ENCODE measurements at places on chromosomes 16 and 17.
A peak's percentile ranks its signal among the peaks of the same experiment; 100 is the strongest.

DNA sequence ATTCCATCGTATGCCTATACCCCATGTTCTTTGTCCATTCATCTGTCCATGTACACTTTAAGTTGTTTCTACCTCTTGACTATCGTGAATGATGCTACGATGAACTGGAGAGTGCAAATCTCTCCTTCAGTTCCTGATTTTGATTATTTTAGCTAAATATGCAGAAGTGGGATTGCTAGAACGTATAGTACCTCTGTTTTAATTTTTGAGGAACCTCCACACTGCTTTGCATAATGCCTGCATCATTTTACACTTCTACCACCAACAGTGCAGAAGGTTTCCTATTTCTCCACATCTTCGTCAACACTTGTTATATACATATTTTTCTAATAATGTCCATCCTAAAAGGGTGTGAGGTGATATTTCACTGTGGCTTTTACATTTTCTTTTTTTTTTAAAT lies 43.9 kb downstream of the SDR42E1 start:
- no peaks in the 10 kb centered on the region for H3K36me3 ChIP-seq
- DNase-seq: no peak
- H3K27me3 ChIP-seq: no peaks in the 10 kb centered on the region
- H3K27ac ChIP-seq: no peak overlapping the region

GRCh38 chr17:31722251-31723056 lies 136.6 kb downstream of the COPRS start:
- no peak overlapping the region for H3K4me3 ChIP-seq
- peaks cover 4% of the 10 kb centered on the region for H3K4me1 ChIP-seq
- no peaks in the 10 kb centered on the region for H3K36me3 ChIP-seq

DNA sequence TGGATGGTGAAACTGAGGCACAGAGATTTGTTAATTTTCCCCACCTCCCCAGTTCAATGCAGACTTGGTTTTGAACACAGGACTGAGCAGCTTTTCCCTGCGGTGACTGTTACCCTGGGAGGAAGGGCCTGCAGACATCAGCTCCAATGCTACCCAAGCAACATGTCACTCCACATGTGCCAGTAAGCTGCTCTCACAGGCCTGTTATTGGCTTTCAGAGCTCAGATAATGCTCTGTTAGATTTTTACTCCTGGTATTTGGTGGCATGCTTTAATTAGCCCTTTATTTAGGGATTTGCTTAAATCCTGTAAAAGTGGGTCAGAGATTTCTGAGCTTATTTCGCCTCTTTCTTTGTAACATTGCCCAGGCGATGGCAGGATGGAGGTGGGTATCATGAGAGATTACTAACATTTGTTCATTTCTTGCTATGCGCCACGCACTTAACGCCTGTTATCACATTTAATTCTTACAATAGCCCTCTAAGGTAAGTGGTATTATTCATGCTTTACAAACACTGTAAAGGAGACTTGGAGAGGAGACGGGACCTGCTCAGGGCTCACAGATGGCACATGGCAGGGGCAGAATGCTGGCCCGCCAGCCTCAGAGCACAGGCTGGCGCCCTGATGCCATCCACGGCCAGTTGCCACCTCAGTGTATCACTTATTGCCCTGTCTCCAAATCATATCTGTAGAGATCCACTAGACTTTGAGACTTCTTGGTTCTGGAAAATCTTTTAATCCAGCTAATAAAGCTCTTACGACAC lies 84.0 kb upstream of the CACNG5 start:
- no peaks in the 10 kb centered on the region for H3K27me3 ChIP-seq
- no peak for DNase-seq
- no peak overlapping the region for H3K4me3 ChIP-seq
- no peak overlapping the region for H3K27ac ChIP-seq
- no peaks in the 10 kb centered on the region for H3K4me1 ChIP-seq

DNA sequence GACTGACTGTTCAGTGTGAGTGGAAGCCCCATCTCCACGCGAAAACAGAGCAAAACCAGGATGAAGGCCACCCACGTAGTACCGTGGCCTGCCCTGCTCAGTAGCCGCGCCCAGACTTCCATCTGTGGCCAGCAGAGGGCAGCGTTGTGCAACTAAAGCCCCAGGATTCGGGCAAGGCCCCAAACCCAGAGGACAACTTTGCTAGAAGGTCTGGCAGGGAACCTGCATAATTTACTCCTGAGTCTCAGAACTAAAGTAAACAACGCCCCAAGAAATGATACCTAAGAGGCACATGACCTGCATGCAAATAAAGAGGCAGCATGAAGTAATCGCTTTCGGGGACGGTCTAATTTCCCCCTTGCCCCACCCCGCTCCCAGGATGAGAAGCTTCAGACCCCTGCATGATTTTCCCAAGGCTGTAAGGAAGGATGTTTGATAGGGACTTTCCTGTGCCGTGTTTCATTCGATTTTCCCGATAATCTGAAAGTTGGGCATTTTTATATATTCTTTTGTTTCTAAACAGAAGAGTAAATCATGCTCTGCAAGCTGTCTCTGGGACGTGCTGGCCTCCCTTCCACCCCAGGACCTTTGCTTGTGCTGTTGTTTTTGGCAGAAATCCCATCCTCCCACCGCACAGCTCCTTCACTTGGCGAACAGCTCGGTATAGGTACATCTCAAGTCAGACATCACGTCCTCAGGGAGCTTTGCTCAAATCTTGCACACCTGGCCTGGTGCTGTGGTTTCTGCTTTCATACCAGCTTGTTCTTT lies 18.6 kb downstream of the HSBP1 start:
- no peak overlapping the region for H3K4me3 ChIP-seq
- peaks cover 9% of the 10 kb centered on the region for H3K27me3 ChIP-seq

DNA sequence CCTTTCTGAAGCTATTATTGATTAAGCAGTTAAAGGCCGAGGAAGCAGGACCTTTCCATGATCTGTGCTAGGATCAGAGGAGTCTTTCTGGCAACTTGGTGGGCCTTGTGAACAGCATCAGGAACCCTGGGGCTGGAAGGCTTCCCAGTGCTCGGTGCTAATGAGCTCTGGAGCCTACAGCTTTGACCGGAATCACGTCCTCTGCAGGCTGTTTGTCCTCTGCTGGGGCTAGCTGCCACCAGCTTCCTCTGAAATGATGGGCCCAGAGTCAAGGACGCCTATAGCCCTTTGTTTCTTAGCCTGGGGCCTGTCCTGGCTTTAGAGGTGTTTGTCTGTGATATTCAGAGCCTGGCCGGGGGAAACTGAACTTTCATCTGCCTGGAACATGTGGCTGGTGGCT lies 111.6 kb downstream of the SHISA9 start:
- H3K27ac ChIP-seq: no peak overlapping the region
- no peak for DNase-seq
- no peaks in the 10 kb centered on the region for H3K27me3 ChIP-seq
- no peak overlapping the region for H3K4me3 ChIP-seq
- no peaks in the 10 kb centered on the region for H3K4me1 ChIP-seq

DNA sequence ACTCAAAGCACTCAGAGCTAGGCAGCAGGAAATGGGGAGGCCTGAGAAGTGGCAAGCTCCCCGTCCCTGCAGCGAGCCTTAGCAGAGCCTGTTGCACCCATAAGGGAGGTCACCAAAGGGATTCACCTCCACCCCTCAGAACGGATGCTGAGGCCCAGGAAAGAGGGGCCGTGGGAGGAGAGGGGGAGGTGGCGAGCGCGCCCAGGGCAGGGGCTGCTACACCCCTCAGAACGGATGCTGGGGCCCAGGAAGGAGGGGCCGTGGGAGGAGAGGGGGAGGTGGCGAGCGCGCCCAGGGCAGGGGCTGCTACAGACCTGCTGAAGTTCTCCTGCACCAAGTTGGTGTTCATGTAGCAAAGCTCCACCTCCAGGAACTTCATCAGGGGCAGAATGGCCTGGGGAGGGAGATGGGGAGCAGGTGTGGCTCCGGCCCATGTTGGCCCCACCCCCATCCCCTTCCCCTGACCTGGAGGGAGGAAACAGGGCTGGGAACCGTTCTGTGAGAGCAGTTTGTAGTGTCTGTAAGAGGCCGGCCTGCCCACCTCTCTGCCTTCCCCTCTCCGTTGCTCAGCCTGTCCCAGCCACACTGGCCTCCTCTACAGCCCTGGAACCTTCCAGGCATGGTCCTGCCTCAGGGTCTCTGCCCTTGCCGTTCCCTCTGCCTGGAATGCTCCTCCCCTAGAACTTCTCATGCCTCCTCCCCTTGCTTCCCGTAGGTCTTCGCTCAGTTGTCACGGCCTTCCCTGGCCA lies 11.4 kb downstream of the UNC13D start:
- H3K36me3 ChIP-seq: peaks cover 35% of the 10 kb centered on the region
- no peaks in the 10 kb centered on the region for H3K27me3 ChIP-seq

- H3K4me3 ChIP-seq: peak overlapping the region; percentile 14
- H3K27ac ChIP-seq: peak overlapping the region; percentile 67
- no peaks in the 10 kb centered on the region for H3K36me3 ChIP-seq
- peaks cover 48% of the 10 kb centered on the region for H3K4me1 ChIP-seq
- no peak for DNase-seq
- no peaks in the 10 kb centered on the region for H3K27me3 ChIP-seq
These were observed 6.2 kb downstream of the TMEM238L start for GRCh38 chr17:10797476-10798328.

DNA sequence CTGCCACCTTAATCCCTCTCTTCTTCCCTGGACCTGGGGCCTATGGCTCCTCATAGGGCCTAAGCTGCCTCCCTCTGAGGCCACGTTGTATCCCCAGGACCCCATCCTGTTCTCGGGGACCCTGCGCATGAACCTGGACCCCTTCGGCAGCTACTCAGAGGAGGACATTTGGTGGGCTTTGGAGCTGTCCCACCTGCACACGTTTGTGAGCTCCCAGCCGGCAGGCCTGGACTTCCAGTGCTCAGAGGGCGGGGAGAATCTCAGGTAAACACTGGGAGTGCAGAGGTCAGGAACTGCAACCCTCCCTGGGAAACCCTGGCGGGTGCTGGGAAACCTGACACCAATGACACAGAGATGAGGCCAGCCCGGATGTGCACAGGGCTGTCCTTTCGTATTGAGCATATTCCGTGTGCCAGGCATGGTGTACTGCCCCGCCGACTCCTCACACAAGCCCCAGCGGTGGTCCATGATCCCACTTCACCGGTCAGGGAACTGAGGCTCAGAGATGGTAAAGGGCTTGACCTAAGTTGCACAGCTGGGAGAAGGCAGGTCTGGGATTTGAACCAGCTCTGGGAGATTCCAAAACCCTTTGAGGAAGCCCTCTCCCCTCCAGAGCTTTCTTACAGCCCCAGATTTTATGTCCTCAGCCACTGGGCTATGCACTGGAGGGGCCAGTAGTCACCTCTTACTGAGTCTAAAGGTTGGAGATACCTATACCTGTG lies 22.9 kb downstream of the ANKRD40 start:
- no peak overlapping the region for H3K27ac ChIP-seq
- DNase-seq: peak; percentile 18
- no peaks in the 10 kb centered on the region for H3K36me3 ChIP-seq
- H3K4me3 ChIP-seq: no peak overlapping the region

DNA sequence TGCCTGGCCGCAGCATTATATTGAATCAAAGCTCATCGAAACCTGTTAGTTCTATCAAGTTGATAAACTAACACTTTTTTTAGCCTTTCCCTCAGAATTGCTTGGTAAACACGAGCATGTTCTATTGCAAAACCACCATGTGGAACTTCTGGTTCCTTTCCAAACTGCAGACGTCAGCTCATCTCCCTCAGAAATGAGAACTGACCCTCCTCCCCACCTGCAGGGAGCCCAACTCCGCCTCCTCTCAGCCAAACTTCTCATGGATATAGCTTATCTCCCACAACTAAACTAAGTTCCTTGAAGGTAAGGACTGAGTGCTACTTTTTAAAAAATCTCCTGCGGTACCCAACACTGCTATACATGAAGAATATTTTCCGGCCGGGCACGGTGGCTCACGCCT lies 6.7 kb downstream of the SHMT1 start:
- H3K4me1 ChIP-seq: peaks cover 2% of the 10 kb centered on the region
- H3K36me3 ChIP-seq: peaks cover 47% of the 10 kb centered on the region
- H3K27ac ChIP-seq: peak overlapping the region; percentile 64
- no peaks in the 10 kb centered on the region for H3K27me3 ChIP-seq

DNA sequence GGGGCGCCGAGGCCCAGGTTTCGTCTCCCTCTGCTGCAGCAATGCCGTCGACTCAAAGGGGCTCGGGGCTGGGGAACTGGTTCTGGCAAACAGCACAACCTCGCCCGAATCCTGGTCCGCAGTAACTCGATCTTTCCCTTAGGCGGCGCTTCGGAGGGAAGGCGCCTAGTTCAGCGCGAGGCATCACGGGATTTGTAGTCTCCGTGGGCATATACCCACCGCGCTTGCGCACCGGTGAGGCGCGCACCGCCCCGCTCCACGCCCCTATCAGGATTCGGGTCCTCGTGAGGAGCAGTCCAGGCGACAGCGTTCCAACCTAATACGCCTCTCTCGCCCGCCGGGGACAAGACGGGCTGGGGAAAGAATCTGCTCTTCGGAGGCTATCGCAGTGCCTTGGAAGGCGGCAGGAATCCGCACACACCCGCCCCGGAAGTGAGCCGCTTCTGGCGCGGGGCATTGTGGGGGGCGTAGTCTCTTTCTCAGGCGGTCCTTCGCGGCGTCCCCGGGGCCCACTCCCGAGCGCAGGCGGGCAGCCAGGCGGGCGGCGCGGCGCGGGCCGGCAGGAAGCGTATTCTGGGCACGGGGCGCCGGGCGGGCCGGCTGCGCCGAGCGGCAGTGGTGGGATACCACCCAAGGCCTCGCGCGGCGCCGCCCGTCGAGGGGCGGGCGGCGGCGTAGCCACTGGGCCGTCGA lies at the start of gene THAP11:
TSS of gene THAP11 (plus strand) at position 505 of the 693 bp plus-strand sequence. CDS start 235 bp downstream, outside the sequence.
- peak; percentile 98 for DNase-seq
- H3K27ac ChIP-seq: peak within 1 kb of the TSS; percentile 99
- peaks cover 47% of the 10 kb centered on the region for H3K4me1 ChIP-seq
- no peaks in the 10 kb centered on the region for H3K27me3 ChIP-seq
- H3K36me3 ChIP-seq: no peaks in the 10 kb centered on the region

DNA sequence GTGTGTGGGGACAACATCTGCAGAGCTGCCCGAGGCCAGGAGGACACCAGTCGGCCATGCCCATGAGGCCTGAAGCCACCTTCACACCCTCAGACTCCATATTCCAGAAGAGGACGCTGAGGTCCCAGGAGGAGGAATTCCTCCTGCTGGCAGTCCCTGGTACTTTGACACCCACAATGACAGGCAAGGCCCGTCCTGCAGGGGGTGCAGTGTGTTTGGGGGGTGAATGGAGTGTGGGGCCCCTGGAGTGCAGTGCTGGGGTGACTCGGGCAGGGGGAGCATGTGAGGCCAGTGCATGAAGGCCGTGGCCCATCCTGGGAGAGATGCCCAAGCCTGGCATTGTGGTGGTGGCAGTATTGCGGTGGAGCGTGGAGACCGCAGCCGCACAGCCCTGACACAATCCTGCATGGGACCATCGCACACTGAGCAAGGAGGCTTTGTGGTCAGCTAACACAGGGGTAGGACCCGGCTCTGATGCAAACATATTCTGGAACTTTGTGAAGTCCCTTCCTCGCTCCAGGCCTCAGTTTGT lies 52.2 kb downstream of the ZDHHC7 start:
- H3K27ac ChIP-seq: no peak overlapping the region
- no peaks in the 10 kb centered on the region for H3K36me3 ChIP-seq
- peaks cover 6% of the 10 kb centered on the region for H3K27me3 ChIP-seq
- DNase-seq: no peak
- no peak overlapping the region for H3K4me3 ChIP-seq
- no peaks in the 10 kb centered on the region for H3K4me1 ChIP-seq

GRCh38 chr16:20385844-20386832 lies 18.4 kb downstream of the PDILT start:
- no peaks in the 10 kb centered on the region for H3K36me3 ChIP-seq
- peaks cover 5% of the 10 kb centered on the region for H3K4me1 ChIP-seq
- no peak overlapping the region for H3K4me3 ChIP-seq
- DNase-seq: no peak

GRCh38 chr17:3440451-3440850 lies 6.8 kb upstream of the OR1E2 start:
- no peak overlapping the region for H3K4me3 ChIP-seq
- H3K27ac ChIP-seq: no peak overlapping the region
- no peaks in the 10 kb centered on the region for H3K4me1 ChIP-seq
- peaks cover 3% of the 10 kb centered on the region for H3K27me3 ChIP-seq

GRCh38 chr16:89575247-89576152 lies at the start of gene CPNE7:
TSS of gene CPNE7 (plus strand) at chr16:89575758. CDS start at chr16:89575898, 140 bp downstream.
- peaks cover 30% of the 10 kb centered on the region for H3K4me1 ChIP-seq
- H3K27ac ChIP-seq: no peak within 1 kb of the TSS
- no peak for DNase-seq
- H3K36me3 ChIP-seq: no peaks in the 10 kb centered on the region
